ENCODE measurements at places on chromosomes 1 and 21.

GRCh38 chr1:163227126-163227525, 24.4 kb upstream of the RGS5 start:
- no peak for DNase-seq

- no peak for DNase-seq
Observed at GRCh38 chr1:174744886-174745285, 254.9 kb upstream of the CACYBP start.

GRCh38 chr1:239803781-239804180, 287.9 kb upstream of the FMN2 start:
- no peak for DNase-seq

- no peak for DNase-seq
Observed at GRCh38 chr1:40532062-40532389, 589 bp downstream of the ZNF684 start.

- no peak for DNase-seq
Observed at GRCh38 chr1:170580636-170581440, 48.9 kb downstream of the GORAB start.

DNA sequence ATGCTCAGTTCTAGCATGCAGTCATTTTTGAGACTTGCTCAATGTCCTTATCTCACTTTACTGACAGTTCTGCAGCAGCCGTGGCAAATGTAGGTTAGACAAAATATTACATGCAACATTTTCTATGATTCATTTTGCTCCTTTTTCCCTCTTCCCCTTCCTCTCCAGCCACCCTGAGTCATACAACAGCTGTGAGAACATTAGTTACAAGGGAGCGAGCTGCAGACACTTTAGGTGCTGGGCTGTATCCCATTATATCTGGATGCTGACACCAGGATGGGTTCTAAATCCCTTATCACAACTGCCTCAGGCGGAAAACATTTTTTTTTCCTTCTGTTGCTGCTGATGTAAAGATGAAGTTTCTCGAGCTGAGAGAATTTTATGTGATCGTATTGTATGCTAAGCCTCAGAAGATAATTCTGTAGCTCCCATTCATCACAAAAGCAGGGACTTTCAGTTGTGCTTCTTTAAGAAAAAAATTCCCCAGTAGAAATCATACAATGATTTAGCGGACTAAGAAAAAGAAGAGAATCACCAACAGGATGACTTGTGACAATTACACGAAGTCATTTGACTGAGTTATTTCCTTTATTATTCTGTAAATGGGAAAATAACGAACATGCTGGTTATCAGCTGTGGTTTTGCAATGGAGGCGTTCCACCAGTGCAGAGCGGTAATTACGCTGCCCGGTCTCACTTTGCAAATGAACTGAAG, 345.0 kb downstream of the DISC1 start:
- no peak for DNase-seq

DNA sequence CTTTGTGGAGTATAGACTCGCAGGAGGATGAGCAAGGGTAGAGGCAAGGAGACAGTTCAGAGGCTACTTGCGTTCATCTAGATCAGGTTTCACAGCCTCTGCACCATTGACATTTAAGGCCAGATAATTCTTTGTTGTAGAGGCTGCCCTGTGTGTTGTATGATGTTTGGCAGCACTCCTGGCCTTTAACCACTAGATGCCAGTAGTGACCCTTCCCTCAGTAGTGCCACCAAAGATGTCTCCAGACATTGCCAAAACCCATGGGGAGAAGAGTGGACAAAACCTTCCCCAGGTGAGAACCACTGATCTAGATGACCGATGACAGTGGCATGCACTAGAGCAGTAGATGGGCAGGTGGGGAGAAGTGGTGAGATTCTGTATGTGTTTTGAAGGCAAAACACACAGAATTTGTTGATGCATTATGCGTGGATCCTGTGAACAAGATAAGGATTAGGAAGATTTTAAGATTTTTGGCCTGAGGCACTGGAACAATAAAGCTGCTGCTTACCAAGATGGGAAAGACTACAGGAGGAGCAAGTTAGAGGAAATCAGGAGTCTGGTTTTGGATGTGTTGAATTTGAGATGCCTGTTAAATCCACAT, 9.9 kb upstream of the COG2 start:
- DNase-seq = no peak

DNA sequence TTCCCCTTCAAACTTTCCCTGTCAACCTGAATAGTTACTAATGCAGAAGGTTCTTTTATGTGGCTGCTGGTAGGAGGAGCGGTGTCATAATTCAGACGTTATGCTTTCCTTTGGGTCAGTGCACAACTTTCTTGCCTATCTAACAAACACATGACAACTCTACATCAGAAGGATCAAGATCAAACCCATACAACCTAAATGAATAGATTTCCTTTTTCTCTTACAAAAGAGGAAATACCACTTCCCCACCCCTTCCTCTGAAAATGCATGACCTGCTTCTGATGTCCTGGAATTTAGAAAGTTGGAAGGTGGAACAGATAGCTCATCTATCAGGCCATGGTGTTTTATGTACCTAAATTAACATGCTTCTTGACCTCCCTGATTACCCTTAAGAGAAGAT, 75.7 kb upstream of the ADGRL4 start:
- no peak for DNase-seq

DNA sequence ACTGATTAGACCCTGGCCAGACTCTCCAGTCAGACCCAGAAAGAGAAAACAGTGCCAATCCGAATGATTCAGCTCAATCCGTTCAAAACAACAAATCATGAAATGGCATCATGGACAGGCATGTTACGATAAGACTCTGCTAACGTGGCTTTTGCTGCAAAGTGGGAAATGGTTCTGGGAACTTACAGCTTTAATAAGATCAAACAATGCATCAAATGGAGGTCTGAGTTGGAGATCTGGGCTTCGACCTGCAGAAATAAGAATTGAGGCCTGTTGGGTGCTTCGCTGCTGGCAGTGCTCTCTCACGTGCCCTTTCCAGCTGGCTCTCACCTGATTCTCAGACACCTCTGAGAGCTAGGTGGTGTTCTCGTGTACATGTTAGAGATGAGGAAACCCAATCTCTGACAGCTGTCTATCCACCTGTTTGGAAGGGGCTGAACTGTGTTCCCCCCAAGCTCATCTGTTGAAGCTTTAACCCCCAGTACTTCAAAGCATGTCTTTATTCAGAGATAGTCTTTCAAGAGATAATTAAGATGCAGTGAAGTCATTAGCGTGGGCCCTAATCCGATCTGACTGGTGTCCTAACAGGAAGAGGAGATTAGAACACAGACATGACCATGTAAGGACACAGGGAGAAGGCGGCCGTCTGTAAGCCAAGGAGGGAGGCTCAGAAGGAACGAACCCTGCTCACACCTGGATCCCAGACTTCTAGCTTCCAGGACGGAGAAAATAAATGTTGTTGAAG, 45.5 kb upstream of the ETS2 start:
- no peak for DNase-seq

- no peak for DNase-seq
Observed at GRCh38 chr1:201795066-201795465, 33.9 kb upstream of the IPO9 start.

DNA sequence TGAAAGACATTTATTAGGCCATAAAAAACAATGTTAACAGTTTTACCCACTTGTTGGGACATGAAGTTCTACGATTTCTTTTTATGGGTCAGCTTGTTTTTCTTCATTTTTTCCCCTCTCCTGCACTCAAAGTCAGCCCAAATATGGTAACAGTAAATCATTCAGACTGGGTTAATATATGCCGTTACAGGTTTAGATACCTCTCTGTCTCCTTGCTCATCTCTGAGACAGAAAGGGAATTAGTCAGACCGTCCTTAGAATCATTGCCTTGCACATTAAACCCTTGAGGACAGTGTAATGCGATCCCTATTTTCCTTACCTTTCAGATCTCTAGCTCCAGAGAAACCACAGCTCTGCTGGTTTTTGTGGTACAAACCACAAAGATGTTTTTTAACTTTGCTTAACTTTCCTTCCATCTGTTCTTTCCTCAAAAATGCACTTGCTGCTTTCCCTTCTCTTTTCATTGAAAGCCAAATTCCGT, 613.3 kb downstream of the PLPP3 start:
- no peak for DNase-seq

DNA sequence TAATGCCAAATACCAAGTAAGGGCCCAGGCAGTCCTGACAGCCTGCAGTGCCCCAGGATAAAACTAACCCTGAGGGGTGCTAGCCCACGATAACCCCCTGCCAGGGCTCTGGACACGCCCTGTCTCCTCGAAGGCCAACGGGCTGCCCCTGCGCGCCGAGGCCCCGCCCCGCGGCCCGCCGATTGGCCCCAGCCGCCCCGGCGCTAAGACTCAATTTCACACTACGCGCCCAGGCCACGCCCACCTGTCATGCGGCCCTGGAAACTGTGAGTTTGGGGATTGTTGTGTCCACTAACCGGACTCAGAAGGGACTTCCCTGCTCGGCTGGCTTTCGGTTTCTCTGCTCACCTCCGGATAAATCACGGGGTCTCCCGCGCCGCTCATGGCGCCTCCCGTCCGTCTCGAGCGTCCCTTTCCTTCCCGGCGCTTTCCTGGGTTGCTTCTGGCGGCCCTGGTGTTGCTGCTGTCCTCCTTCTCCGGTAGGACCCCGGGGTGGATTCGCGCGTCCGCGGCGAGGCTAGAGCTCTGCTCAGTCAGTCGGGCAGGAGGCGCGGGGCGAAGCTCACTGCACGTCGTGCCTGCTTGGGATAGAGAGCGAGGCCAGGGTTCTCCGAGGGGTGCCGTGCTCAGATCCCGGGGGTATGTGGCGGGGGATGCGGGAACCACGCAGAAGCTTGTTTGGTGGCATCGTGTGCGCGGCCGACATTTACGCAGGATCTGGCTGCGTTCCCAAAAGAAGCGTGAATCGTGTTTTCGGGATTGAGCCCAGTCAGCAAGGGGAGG, at the start of gene CR1L:
TSS of gene CR1L (plus strand) at position 282 of the 783 bp plus-strand sequence. CDS start at position 383, 101 bp downstream.
- DNase-seq = peak; percentile 55

DNA sequence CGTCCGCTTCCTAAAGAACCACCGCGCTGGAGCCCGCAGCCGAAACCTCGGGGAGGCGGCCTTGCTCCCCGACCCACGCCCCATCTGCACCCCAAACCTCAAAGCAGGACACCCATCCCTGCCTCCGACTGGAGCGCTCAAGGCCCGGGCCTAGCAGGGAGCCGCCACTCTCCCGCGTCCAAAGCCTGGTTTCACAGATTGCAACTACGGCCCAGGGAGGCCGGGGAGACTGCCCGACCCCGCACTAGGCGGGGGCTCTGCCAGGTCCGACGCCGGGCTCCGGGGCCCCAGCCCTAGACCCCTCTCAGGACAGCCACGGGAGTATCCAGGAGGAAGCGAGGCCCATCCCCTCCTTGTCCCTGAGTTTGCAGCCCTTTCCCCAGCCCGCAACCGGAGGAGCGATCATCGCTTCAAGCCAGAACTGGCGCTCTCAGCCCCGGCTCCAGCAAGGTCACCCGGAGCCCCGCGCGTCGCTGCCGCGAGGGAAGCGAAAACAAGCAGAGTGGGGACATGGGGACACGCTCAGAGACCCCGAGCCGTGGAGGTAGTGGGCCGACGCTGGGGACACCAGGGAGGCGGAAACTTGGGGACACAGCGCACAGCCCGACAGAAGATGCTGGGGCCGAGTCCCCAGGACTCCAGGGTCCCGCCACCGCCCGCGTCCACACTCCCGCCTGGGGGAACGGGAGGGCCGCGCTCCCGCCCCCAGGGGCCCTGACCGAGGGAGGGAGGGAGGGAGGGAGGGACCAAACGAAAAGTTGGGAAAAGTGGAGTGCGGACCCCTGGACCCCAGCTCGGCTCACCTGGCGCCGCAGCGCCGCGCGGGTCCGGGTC, 433 bp downstream of the TMEM200B start:
- DNase-seq = no peak

- DNase-seq = no peak
Observed at GRCh38 chr1:8631163-8631562, 186.3 kb downstream of the RERE start.

DNA sequence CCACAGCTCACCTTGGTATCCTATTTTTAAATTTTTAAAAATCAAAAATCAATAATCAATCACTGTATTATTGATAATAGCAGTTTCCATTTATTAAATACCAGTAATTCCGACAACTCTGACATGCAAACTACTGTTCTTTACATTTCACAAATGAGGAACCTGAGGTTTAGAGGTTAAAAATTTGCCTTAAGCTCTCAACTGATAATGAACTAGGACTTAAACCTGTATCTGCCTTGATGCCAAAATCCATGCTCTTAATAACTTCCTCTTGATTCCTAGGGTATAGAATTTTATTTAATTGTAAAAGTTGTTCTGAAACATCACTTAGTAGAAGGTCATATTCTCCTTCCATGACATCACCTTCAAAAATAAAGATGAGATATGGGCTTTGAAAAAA, 5.6 kb downstream of the ARHGAP29 start:
- DNase-seq = no peak

DNA sequence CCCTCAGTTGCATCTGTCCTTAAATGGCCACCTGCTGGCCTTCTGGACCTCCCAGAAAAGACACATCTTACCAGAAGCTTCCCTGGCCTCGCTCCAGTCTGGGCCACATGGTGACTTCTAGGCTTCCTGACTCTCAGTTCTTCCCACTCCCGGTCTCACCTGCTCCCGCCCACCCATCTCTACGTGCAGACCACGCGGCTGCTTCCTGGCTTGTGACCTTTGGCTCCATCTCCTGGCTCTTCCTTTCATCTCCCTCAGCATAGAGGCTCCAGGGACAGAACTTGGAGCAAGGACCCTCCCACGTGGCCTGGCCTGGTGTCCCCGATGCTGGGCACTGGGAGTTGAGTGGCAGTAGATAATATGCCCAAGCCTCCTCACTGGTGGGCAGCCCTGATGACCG, 124.9 kb upstream of the IRF2BP2 start:
- no peak for DNase-seq

- DNase-seq = no peak
Observed at GRCh38 chr1:29684141-29684540, 447.8 kb downstream of the PTPRU start.

DNA sequence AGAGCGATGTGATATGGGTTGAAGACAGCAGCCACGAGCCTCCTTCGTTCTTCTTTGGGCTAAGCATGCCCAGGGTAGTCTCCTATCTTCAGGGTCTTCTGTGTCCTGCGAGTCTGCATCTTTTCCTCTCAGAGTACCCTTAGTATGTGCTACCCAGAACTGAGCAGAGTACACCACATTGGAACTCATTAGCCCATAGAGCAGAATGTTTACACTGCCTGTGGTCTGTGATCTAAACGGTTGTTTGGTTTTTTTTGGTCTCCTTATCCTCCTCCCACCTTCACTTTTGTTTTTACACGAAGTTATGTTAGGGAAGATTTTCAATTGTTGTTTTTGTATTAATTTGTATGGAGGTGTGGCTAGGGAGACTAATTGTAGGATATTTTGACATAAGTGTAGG, 126.4 kb downstream of the NEK7 start:
- DNase-seq = no peak

DNA sequence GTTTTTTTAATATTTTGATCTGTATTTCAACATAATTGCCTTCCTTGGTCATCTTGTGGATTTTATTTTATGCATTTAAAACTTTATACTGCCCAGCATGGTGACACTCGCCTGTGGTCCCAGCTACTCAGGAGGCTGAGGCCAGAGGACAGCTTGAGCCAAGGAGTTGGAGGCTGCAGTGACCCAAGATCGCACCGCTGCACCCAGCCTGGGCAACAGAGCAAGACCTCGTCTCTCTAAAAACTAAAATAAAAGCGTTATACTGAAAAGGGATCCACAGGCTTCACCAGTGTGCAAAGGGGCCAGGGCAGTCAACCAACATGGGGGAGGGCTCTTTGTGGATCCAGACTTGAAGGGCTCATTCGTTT, 1.4 kb downstream of the NID1 start:
- DNase-seq = no peak
